Stimulated activated CD8-positive, alpha-beta memory T cell treated with anti-CD3 and anti-CD28 coated beads, Interleukin-15, amount 100 ng/mL, for 24 hours (primary cell): ENCODE measurements at places on chromosomes 1 and 21.

DNA sequence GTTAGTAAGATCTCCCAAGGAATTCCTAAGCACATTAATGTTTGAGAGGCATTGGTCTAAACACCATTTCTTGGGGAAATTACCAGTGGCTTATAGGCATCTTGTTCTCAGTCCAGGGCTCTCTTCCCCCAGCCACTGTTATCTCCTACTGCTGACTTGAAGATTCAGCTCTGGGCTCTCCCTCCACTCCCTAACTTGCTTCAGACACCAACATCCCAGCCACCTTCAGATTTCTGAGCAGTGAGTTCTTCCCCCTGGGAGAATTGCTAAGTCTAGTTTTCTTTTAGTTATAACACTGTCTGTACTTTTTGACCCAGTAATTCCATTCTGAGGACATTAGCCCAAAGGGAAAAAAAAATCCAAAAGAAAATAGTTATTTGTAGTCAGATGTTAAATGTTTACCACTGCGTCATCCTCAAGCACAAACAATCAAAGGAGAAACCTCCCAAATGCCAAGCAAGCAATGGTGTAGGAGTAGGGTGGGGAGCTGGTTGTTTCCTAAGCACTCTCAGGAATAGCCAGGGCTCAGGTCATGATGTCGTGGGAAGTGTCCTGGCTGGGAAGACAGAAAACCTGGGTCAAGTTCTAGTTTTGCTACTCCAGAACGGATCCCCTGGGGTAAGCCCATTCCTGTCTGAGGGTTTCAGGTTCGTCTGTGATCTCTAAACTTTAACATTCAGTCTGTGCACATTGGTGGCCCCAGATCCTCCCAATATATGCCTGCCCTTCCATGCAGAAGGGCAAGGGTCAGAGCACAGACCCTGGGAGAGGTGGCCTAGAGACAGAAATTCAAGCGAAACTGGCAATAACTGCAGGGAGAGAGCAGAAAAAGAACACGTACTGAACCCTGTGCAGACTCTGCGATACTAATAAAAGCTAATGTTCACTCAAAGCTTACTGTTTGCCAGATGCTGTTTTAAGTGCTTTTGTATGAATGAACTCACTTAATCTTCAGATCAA, 191.1 kb upstream of the FGGY start:
- DNase-seq: no peak

- no peak for DNase-seq
These were observed 65.0 kb upstream of the SLC22A15 start for GRCh38 chr1:115911294-115911693.

- DNase-seq: no peak
These were observed 35.1 kb downstream of the PTPRF start for GRCh38 chr1:43565600-43566360.

DNA sequence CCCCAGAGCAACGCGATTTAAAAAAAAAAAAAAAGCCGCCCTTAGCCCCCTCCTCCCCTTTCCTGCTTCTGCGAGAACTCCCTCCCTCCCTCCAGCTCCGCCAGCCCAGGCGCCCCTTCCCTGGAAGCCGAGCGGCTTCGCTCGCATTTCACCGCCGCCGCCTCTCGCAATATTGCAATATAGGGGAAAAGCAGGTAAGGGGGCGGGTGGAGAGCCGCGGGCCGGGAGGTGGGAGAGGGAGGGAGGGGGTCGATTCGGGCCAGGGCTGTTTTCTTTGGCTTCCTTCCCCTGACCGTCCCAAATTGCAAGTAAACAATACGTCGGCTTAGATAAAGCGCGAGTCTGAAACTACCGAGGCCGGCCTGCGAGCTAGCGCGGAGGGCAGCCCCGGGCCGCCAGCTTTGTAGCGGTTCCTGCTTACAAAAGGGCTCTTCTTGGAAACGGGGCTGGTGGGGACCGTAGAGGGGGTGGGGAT, 408 bp downstream of the LMO4 start:
- DNase-seq: no peak

GRCh38 chr1:156608981-156609380, 7.7 kb upstream of the GPATCH4 start:
- no peak for DNase-seq

GRCh38 chr1:186629341-186629740, 50.9 kb downstream of the PTGS2 start:
- DNase-seq: no peak

GRCh38 chr1:245871915-245872314, 635.2 kb downstream of the SMYD3 start:
- DNase-seq: no peak

- no peak for DNase-seq
These were observed 19.4 kb upstream of the WASF2 start for GRCh38 chr1:27509127-27510080.

DNA sequence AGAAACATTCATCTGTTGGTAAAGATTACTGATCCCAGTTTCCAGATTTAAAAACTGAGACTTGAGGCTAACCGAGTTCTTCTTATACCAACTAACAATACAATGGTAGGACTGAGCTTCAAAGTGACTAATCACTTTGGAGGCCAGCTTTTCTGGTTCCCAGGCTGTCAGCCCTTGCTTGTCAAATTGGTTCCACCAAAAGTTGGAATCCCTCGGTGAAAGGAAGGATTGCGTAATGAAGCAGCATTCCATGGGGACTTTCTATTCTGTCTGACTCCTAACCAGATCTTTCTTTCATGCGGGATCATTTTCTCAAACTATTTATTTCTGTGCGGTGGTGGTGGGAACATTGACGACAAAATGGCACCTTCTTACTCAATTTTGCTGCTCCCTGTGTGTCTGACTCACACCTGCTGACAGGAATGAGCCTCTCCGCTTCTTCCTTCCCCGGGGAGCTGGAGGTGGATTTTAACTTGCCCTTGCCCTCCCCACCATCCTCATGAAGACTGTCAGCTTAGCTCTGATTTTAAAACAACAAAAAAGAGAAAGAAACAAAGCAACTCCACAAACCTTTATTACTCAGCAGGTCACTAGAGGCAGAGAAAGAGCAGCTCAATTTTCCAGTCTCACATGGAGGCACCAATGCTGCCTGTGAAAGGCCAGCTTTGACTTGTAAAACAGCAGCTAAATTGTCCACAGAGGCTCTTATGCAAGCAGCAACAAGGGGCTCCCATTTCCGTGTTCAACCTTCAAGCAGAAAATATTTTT, 32.9 kb upstream of the RASAL2 start:
- DNase-seq: no peak

GRCh38 chr1:246232126-246232525, 275.0 kb downstream of the SMYD3 start:
- DNase-seq: no peak

DNA sequence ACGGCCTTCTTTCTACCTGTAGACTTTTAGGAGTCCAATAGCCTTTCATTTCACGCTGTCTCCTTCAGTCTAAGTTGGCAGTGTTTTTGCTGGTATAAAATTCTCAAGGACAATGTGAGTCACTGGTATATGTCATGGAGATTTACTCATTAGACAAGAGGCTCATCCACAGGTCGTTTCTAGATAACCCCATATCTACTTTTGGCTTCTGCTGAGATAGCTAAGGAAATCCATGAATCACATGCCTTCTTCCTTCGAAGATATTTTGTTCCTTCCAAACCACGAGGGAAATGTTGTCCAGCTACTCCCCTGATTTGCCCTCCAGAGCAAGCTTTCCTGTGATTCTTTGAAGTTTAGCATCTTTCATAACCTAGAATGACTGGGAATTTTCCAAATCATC, 38.5 kb upstream of the KCNK1 start:
- DNase-seq: no peak

GRCh38 chr1:117817629-117818028, 111.8 kb downstream of the GDAP2 start:
- no peak for DNase-seq
